ENCODE measurements at places on chromosomes 2 and 18.
A peak's percentile ranks its signal among the peaks of the same experiment; 100 is the strongest.

DNA sequence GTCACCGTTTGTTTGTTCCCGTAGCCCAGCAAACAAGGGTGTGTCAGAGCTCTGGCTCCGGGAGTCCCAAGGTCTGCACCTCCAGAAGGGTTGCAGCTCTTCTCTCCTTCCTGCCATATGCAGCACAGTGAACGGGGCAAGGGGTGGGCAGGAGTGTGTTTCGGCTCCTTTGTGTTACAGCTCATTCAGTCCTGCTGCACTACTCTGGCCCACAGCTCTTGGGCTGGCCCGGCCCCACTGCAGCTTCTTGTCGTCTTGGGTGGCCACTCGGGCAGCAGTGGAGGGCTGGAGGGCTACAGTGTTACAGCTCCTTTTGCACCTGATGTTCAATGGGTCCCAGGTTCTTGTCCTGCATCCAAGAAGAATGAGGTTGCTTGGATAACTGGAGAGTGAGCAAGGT is 408.3 kb downstream of the DCC start:
- no peak for DNase-seq

- DNase-seq: peak; percentile 44
Measured at GRCh38 chr2:23381084-23381483, 3.9 kb upstream of the KLHL29 start.

DNA sequence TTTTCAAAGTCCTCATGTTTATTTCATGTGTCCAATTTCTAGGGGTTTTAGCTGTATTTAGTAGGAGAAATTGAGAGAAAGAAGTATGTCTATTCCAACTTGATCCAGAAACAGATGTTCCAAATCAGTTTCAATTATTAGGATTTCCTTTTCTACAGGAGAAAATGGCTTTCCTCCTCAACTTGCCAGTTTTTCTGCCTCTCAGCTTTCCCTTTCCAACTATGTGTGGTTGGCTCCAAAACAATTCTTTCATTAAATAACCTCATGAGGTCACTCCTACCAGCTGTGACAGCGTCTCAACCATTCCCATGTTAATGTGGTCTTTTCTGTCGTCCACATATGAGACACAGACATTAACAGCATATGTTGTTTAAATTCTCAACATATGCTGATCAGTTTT is 13.1 kb downstream of the XIRP2 start:
- no peak for DNase-seq

DNA sequence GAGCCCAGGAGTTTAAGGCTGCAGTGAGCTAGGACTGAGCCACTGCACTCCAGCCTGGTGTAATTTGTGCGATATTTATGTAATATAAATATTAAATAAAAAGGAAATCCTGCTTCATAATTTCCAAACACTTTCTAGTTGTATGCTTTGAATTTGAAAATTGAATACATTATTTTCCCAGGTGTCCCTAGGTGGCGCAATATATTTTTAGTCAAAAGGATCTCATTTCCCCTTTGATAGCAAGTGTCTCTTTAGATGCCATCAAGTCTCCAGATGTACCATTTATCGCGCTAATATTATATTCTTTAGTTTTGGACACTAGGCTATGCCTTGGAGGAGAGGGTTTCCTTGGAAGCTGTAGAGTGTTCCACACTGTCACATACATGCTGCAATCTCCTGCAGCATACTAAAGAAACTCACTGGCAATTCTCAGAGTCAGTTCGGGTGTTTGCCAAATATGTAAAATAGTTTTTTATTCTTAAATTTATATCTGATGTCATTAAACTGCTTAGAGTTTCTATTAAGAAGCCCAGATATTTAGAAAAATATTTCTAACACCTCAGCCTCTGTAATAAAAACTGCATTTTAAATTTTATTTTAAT is 5.6 kb upstream of the WDR7 start:
- DNase-seq: peak; percentile 59

- no peak for DNase-seq
Measured at GRCh38 chr2:28178946-28179345, 213.7 kb upstream of the FOSL2 start.

DNA sequence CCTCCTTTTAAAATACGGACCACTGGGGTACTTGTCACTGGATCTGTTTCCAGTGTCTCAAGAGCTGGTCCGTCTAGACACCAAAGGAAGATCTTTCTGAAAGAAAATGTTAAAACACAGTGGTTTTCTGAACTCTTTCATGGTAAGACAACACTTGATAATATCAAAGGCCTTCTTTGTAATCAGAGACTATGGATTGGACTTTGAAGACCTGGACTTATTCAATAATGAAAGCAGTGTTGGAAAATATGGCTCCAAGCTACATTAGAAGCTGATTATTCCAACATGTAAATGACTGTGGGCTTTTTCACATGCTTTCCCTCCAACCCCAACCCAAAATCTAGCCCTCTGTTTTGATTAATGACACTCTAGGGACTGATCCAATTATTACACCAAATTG is 329.4 kb upstream of the LYPD1 start:
- DNase-seq: no peak

DNA sequence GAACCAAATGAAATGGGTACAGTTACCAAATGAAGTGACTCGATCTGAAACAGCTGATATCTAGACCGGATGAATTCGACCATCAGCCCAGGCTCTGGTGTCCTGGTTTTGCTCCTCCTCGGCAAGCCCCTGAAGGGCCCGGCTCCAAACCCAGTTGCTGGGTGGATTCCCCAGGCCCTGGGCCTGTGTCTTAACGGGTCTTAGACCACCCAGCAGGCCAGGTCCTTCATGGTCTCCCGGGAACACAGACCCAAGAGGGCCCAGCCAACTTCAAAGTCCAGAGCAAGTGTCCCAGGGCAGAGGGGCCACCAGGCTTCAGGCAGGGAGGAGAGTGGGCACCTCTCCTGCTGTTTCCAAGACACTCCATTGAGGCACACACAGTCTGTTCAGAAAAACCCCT is 26.7 kb upstream of the NMUR1 start:
- no peak for DNase-seq

DNA sequence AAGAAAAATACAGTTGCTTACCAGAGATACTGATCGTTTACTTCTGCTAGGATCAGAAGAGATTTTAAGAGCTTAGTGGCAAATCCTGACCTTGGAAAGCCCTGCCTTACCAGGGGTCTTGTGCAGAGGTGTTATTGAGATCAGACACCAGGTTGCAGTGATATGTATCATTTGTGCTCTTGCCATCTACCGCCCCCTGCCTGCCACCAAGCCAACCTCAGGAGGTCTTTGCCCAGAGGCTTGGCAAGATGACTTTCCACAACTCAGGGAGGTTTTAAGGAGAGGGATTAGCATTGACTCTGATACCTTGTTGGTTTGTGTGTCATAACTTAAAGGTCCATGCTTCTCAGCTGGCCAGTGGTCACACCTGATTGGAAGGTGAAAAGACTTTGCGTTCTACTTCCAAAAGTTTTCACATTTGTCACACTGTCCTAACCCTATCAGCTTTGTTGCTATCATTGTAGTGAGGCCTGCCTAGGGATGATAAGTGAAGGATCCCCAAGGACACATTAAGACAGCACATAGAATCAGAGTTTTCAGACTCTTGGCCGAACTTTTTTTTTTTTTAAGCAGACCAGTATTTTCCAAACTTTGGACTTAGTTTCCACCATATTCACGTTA is 46.2 kb upstream of the MGAT5 start:
- peak; percentile 67 for DNase-seq

Measured in CD4-positive, alpha-beta T cell treated with Interleukin-4 for 1 hour (primary cell).